ENCODE measurements at places on chromosomes 5 and 9.
A peak's percentile ranks its signal among the peaks of the same experiment; 100 is the strongest.

GRCh38 chr5:138874771-138875551 is at the start of gene LRRTM2:
Gene LRRTM2 (minus strand): TSS chr5:138875335. CDS start chr5:138874911, 424 bp downstream.
- peak; percentile 91 for DNase-seq

GRCh38 chr5:173265433-173265832 is 30.4 kb upstream of the NKX2-5 start:
- no peak for DNase-seq

GRCh38 chr5:89128906-89129625 is 246.1 kb upstream of the MEF2C start:
- no peak for DNase-seq

DNA sequence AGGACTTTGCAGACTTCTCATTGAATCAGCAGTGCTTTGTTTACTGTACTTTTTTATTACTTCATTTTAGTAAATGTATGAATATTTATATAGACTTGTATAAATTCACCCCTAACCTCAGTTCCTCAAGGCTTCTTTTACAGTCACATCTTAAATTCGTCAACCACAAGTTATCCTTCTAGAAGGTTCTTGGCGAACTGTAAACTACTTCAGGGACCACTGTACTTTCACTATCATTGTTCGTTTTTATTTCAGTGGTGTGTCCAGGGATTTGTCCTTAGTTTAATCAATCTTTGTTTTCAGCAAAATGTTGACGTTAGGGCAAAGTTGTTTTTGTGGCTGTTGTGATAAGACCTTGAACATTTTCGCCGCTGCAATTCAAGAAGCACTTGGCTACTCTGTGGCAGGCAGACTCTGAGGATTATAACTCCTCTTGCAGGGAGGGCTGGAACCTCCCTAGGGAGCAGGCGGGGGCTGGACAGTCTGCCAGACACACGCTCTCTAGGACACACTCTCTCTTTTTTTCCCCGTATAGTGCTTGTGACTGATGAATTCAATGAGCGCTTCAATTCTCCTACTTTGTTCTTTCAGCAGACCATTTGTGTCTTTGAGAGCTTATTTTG is 252.8 kb downstream of the FBXL7 start:
- no peak for DNase-seq

GRCh38 chr9:13586587-13587374 is 307.3 kb upstream of the MPDZ start:
- no peak for DNase-seq

- DNase-seq: no peak
Observed at GRCh38 chr9:129319076-129319937, 141.2 kb upstream of the IER5L start.

GRCh38 chr5:4222147-4222546 is 626.5 kb downstream of the IRX1 start:
- DNase-seq: no peak

- no peak for DNase-seq
Observed at GRCh38 chr5:15117688-15118087, 246.1 kb upstream of the ANKH start.

GRCh38 chr5:56668996-56669395 is 146.4 kb upstream of the MAP3K1 start:
- no peak for DNase-seq

DNA sequence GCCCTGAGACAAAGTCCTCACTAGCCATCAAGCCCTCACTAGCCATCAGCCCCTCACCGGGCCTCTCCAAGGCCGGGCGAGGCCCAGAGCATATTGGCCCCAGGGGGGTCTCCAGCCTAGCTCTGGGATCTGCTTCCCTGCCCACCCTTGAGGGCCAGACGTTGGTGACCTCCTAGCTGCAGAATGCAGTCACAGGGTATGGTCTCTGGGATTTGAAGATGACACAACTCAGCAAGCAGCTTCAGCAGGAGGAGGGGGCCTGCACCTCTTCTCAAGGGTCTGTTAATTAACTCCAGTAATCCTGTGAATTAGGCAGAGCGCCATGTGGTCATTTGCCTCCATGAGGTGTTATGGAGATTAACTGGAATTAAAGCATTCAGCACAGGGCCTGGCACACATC is 116.9 kb upstream of the SPOCK1 start:
- DNase-seq: no peak

DNA sequence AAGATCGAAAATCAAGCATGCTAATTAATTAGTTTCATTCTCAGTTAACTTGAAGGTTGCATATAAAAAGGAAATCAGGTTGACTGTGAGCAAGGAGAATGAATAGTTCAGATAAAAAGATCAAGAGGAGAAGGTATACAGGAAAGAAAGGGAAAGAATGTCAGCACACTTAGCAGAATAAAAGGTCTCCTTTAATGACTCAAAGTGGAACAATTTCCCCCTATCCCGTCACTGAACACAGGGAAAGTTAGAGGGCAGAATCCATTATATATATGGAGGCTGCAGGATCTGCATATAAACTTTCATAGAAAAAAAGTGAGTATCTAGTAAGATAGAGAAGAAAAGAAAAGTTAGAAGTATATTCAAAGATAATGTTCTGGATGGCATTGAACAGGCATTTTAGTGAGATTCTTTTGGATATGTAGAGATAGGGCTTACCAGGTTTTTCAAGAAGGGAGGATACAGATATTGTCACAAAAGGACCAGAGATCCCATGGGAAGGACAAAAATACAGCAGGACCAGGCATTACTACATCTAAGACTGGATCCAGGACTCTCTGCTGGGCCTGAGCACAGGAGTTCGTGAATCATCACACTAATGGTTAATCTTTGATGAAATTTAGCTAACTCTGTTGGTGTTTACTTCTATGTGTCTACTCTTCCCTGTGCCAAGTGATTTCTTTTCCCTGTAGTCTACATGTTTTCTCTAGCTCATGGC is 988.2 kb upstream of the ARRDC3 start:
- no peak for DNase-seq

DNA sequence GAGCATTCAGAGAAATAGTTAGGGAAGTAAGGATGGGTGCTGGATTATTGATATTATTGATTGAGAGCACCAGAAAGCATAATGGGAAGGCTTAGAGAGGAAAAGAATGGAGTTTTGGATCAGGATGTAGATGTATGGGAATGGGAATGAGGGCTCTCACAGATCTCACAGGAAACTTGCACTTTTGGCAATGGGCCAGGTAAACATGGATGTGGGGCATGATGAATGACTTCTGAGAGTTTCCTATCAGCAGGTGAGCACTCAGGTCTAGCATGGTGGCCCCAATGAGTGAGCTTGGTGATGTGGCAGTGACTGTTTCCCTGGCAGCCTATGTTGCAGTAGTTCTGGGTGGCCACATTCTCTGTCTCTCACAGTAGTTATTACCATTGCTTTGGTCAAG is 283.8 kb downstream of the FBXL7 start:
- DNase-seq: no peak

- no peak for DNase-seq
Observed at GRCh38 chr9:14497476-14497875, 183.5 kb upstream of the NFIB start.

DNA sequence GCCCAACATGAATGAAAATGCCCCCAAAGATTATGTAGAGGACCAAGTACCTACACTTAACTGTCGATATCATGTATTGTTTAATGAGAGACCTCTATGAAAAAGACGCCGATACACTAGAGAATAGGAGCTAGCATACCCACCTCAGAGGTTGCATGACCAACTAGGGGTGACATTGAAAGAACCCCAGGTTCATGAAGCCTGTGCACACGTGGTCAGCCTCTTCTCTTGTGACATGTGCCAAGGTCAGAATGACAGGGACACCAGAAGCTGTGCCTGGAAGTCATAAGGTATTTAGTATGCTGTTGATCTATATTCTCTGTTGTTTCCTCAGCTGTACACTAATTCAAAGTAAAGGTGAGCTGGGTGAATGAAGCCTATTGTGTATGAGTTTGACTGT is 1594.1 kb downstream of the EFNA5 start:
- DNase-seq: no peak

- DNase-seq: no peak
Observed at GRCh38 chr5:122774519-122774860, 390 bp upstream of the SNX2 start.

GRCh38 chr9:78267889-78268288 is 29.0 kb upstream of the PSAT1 start:
- DNase-seq: no peak

DNA sequence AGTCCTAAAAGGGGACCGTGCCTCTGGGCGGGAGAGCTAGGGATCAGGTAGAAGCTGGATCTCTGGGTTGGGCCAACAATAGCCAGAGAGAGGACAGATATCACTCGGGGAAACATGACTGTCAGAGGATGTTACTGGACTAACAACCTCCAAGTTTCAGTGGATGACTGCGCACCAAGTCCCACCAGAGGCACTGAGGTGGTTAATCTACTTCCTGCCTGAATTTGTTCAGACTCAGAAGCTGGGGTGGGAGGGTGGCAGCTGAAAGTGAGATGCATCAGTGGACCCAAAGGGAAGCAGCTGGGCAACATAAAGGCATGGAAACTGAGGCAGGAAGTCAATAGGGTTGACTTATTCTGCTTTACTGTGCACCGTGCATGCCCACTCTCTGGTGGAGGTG is 130.1 kb upstream of the SLC44A1 start:
- no peak for DNase-seq

DNA sequence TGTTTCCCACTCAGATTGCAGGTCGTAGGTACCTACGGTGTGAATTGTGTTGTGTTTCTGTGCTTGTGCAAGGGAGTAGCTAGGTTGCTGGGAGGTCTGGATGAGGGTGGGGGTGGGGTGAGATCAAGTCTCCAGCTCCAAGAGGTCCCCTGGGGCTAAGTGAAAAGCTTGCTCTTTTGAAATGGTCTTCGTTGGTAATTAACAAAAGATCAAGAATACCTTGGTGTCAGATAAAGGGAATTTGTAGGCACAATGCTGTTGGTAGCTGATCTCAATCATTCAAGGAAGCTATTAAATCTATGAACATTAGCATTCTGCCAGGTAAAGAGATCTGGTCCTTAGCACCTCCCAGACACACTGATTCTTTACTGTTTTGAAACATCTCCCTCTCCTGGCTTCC is 928 bp upstream of the PCDHGC4 start:
- no peak for DNase-seq

DNA sequence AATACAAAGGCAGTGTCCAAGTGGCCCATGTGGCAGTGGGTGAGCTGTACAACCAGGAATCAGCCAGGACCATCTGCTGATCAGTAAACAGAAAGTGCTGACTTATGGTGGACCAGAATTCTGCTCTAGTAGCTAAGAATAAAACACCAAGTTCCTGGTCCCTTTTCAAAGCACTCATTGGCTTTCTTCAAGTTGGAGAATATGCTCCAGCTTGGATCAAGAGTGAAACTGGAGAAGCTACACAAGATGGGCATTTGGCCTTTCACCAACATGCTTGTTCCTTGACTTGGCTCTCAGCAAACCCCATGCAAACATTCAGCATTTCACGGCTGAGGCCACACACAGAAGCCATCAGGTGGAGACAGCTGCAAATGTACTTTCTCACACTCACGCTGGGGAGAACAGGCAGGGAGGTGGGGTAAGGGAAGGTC is 32.1 kb downstream of the MARCHF3 start:
- DNase-seq: peak; percentile 23

Measured in fibroblast of skin of right quadriceps (primary cell).